Stimulated activated CD8-positive, alpha-beta memory T cell treated with anti-CD3 and anti-CD28 coated beads, Interleukin-4, amount 100 ng/mL, for 4 hours (primary cell): ENCODE measurements at places on chromosomes 3 and 15.

DNA sequence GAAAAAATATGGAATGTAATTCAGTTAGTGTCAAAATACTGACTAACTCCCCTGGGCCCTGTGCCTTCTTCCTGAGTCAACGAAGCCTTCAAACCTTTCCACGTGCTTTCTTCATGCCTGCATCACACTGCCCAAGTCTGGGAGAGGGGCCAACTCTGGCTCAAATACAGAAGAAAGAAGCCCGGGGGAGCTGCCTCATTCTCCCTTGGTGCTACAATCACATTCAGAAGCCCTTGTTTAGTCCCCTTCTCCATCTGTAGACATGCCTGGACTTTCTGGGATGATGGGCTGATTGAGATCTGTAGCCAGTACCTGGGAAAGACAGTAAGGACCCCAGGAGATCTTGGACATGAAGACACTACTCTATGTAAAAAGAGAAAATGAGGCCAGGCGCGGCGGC, 77.8 kb upstream of the GSK3B start:
- no peak for DNase-seq

DNA sequence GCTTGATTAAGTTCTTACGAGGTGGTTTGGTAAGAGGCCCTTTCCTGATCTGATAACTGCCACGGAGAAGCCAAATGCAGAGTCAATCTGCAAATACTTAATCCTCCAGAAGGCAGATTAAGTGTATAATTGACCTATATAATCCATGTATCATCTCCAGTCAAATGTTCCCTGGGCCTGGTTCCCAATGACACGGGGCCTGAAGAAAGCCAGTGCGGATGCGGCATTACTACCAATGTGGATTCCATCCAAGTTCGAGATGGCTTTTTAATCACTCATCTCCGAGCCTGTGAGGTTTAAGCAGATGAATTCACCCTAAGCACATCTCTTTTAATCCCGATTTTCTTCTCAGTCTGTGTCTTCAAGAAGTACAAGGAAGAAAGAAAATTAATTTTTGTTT, 60.0 kb upstream of the FEZF2 start:
- DNase-seq = no peak

DNA sequence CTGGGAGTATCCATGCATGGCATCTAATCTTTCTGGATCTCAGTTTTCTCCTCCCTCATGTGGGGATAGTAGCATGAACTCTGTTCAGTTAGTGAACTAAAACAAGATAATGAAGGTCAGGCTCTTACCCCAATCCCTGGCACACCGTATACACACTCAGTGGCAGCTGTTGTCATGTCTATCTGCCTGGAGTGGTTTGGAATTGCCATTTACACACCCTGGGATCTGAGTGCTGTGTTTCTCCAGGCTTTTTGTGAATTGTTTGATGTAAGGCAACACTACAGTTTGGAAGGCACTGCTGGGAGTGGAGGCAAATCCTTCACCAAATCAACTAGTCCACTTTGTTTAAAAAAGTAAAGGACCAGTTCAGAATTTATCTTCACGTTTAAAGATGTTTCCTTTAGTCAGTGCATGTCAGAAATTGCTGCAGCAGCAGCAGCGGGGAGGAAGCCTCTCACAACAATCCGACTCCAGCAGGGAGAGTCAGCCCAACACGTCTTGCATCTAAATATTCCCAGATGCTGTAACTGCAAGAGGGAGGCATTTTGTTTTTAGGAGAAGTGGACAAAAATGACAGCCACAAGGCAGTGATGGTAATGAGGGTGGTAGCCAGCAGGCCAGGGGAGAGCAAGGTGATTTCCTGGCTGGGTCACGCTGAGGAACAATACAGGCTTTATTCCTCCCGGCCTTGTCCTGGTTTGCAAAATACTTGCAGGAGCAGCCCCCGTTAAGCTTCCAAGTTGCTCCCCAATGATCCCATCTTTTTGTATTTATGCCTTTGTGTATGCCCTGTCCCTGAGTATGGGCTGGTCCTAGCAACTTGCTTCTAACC, 128.5 kb upstream of the LRIG1 start:
- DNase-seq = no peak

- DNase-seq = no peak
Observed at GRCh38 chr15:88802991-88803240, 320 bp upstream of the ACAN start.

GRCh38 chr3:71651625-71652024, 68.1 kb upstream of the FOXP1 start:
- DNase-seq = no peak

DNA sequence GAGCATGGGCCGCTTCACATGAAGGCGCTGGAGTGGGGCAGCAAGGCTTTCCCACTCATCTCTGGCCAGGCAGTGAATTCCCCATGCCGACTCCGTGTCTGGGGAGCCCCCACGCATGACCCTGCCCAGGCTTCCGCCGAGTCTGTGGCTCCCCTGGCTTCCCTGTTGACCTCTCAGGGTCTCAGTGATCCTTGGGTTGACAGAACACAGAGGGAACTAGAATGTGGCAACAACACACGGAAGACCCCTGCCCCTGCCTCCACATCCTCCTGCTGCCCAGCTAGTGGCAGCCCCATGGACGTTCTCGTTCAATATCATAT, 61.3 kb downstream of the ATP2B2 start:
- no peak for DNase-seq

- DNase-seq = no peak
Observed at GRCh38 chr3:22862111-22862510, 341.0 kb upstream of the UBE2E2 start.

DNA sequence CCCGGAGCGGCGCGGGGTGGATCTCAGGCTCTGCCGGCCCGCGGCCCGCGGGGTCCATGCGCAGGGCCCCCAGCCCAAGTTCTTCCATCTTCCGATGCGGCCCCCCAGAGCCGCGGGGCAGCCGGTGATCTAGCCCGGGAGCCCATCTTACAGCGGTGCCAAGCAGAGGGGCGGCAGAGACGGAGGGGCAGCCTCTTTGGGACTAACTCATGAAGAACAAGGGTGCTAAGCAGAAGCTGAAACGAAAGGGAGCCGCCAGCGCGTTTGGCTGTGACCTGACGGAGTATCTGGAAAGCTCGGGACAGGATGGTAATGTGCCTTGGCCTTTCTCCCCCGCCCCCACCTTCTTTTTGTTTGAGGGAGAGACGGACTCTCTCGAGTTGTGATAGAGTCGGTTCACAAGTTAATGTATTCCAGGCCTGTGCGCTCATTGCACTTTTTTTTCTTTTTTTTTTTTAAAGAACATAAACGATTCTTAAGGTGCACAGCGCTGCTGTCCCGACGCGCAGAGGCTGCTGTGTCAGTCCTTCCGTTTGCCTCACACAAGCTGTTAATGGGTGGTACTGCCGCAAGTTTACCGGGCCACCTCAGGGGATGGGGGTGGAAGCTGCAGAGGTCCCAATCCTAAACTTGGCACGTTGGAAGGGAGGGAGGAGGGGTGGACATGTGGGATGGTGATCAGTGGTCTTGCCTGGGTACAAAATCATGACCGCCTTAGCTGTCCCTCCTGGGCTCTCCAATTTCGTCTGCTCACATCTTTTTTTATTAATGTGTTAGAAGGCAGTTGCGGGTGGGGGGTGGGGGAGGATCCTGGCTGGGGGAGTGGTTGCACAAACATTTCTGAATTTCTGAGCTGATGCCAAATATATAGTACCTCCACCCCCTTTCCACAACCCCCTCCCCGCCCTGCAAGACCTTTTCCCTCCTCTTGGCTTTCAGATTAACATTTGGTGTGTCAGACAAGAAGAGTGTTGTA, 801 bp downstream of the ARHGAP31 start:
- DNase-seq = peak; percentile 33

DNA sequence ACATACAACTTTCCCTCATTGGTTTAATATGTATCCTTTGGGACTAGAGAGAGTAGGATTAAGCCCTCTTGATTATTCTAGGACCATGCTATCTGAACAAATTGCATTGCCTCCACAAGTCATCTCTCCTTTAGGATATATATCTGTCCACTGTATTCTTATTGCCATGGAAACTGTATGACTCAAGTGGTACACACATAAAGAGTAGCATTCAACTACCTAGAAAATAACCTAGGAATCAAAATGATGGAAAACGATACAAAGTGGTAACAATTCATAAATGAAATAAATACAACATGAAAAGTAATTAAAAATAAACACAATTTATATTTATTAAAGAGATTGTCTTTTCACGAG, 212.1 kb upstream of the P2RY1 start:
- no peak for DNase-seq

GRCh38 chr15:27025481-27025966, 54.5 kb downstream of the GABRG3 start:
- no peak for DNase-seq

- no peak for DNase-seq
Observed at GRCh38 chr3:104323226-104323625, 1043.5 kb upstream of the ALCAM start.

DNA sequence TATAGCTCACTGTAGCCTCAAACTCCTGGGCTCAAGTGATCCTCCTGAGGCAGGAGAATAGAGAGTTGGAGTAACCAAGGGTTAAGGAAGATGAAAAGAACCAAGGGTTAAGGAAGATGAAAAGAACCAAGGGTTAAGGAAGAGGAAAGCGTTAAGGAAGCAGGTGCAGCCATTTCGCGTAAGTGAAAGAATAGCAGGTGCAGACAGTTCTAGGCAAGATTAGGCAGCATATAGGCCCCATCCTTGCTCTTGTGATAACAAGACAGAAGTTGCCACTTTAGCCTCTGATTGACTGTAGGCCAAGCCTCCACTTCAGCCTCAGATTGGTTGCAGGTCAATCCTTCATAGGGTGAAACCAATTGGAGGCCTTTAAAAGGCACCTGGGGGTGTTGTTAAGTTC, 677.4 kb downstream of the PDCD6IP start:
- no peak for DNase-seq

GRCh38 chr3:69320871-69321271, 65.0 kb downstream of the FRMD4B start:
- DNase-seq = no peak

GRCh38 chr15:85139391-85139790, 157.7 kb downstream of the PDE8A start:
- no peak for DNase-seq

- no peak for DNase-seq
Observed at GRCh38 chr3:49873623-49874022, 3.9 kb upstream of the CAMKV start.

- no peak for DNase-seq
Observed at GRCh38 chr3:41115069-41115468, 84.2 kb upstream of the CTNNB1 start.

DNA sequence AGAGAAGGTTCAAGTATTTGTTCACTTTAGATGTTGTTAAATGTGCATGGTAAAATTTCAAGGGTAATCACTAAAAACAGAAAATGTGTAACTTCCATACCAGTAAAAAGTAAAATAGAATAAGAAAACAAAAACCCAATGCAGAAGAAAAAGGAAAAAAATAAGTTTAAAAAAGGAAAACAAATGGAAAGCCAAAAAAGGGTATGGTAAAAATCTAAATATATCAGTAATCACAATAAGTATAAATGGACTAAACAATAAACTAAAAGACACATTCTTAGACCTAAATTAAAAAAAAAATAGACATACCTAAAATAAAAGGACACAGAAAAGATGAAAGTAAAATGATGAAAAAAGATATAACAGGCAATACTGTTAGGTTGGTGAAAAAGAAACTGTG, 9.5 kb upstream of the CLN6 start:
- DNase-seq = no peak

DNA sequence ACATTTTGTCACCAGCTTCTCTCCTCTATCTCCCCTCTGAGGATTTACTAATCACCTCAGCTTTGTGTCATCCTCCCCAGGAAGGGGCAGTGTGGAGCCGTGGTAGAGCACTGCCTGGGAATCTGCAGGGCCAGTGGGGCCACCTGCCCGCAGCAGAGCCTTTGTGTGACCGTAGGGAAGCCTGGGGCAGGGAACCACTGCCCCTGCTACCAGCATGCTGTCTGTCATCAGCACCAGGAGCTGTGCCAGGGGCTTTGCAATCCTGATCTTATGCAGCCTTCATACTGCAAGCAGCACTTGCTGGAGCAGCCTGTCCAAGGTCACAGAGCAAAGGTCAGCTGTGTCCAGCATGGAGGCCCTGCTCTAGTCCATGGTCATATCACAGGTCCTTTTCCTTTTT, 170.2 kb upstream of the IL12A start:
- DNase-seq = no peak

GRCh38 chr3:64399205-64399800, 174.0 kb upstream of the PRICKLE2 start:
- no peak for DNase-seq

- no peak for DNase-seq
Observed at GRCh38 chr3:38030126-38031021, 932 bp upstream of the PLCD1 start.

- peak; percentile 14 for DNase-seq
Observed at GRCh38 chr3:194577986-194578905, 55.0 kb downstream of the TMEM44 start.

DNA sequence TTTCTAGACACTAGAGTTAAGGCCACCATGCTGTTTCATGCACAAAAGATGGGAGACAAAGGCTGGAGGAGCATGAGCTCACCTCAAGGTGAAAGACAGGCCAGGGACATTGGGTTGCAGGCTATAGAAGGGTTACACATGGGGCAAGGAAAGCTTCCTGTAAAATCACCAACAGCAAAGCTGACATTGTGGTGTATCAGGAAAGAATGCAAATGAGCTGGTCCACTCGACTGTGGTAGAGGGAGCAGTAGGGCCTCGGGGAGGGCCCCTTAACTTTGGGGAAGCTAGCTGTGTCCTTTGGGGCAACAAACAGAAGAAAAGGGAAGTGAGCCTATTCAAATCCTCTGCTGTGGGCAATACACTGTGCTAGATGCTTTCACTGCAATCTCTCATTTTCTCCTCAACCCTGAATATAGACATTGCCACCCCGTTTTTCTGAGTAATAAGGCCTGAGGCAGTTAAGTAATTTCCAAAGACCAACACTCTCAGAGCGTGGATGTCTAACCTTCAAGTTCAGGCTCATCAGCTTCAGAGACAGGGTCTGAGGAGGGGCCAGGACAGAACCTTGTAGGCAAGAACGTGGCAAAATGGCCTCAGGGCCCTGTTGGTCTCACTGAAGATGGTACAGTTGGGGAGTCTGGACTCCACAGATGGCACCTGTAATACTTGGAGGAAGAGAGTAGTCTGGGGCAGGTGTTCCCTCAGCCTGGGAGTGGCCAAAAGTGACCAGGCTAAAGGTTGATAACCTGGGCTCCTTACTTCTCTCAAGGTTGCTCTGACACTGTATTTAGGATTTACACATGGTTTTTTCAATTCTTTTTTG, 24.1 kb downstream of the CX3CR1 start:
- DNase-seq = no peak

- peak; percentile 13 for DNase-seq
Observed at GRCh38 chr15:64009798-64010261, 36.5 kb downstream of the DAPK2 start.

DNA sequence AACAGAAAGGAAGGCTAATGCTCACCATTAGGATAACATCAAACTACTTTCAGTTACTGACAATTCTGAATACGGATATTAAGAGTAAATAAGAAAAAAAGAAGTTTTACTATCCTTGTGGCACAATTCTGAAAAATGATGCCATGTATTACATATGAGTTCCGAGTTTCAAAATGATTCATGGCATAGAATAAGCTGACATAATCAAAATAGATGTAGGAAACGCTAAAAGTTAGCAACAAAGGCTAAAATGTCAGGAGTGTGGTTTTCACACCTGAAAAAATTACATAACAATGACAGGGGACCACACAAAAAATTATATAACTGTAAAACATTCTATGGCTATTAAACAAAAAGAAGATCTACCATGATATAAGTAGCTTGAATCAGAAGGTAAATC, 1131.9 kb downstream of the OTOL1 start:
- no peak for DNase-seq

GRCh38 chr3:89606151-89606550, 498.7 kb downstream of the EPHA3 start:
- no peak for DNase-seq

GRCh38 chr3:190012314-190012782, 108.3 kb downstream of the P3H2 start:
- no peak for DNase-seq
